ENCODE measurements at places on chromosomes 7 and 10. TPM values are rescaled to one million over a fixed set of nuclear protein-coding genes. Genes with fewer than 3 reads are reported as not detected.

- no peak overlapping the region for H3K27ac ChIP-seq
- no peaks in the 10 kb centered on the region for H3K36me3 ChIP-seq
- H3K4me3 ChIP-seq = no peak overlapping the region
- peaks cover 6% of the 10 kb centered on the region for H3K27me3 ChIP-seq
- no peak for DNase-seq
- no peaks in the 10 kb centered on the region for H3K4me1 ChIP-seq
Observed at GRCh38 chr10:1149793-1150637, 93.8 kb downstream of the WDR37 start.

DNA sequence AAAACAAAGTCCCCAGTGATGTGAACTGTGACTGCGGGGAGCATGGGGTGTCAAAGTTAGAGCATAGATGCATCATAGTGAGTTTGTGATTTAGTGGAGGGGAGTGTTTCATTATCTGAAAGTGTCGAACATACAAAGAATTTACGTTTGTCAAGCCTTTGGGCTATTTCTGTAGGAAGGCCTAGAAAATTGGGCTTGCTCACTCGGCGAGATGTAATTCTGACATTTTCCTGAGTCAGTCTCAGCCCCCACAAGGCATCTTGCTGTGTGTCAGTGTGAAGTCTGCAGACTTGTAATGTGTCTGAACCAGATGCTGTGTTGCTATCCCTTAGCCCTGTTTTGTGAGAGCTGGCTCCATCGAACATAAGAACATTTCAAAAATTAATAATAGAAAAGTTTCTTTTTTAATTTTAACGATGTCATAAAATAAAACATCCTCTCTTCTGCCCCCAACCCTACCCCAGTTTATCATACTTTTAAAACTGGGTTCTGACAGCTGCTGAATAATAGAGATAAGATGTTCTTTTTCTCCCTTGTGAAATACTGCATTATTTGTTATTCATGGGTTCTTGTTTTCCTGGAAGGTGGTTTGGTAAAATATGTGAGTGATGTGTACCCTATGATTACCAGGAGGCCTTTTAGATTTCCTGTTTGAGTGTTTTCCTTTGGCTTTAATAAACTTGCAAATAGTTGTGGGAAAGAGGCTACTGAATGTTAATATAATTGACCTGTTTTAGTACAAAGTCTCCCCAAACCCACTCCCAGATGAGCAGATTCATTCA is 207.4 kb downstream of the GPR158 start:
- DNase-seq = no peak
- H3K4me3 ChIP-seq = no peak overlapping the region
- H3K27me3 ChIP-seq = no peaks in the 10 kb centered on the region
- no peaks in the 10 kb centered on the region for H3K4me1 ChIP-seq
- H3K36me3 ChIP-seq = no peaks in the 10 kb centered on the region

DNA sequence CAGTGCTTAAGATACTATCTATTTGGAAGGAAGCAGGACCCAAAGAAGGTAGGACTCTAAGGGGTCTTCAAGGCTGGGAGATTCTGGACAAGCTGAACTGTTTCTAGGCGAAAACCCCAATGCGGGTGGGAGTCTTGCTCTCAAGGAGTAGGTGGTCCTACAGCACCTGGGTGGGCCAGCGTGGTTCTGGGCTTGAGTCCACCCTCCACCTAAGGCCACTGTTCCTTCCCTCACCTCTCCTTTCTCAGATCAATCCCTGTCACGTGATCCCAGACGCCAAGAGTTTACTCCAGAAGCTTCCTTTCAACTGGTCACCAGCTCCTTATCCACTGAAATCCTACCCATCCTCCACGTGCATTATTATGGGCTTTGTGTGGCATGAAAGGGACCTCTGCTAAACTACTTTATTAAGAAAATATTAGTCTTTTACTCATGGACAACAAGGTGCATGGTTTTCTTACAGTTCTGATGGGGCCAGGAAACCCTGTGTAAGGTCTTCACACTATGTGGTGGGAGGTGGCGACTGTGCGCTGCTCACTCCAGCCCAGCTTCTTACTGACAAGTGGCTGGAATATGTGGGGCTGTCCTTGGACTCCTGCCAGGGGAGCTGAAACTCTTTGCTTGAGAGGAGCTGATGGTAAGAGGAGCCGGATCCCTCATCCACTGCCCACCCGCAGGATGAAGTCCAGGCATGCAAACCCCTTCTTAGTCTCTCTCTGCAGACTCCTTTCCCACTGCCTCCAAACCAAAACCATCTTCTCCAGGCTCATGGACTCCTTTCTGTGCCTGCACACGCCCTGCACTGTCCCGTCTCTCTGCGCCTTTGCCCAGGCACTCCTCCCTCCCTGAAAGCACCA is 1.6 kb downstream of the ZNF746 start:
- peaks cover 43% of the 10 kb centered on the region for H3K36me3 ChIP-seq
- no peak overlapping the region for H3K27ac ChIP-seq
- no peaks in the 10 kb centered on the region for H3K27me3 ChIP-seq
- no peak for DNase-seq
- H3K4me1 ChIP-seq = peaks cover 24% of the 10 kb centered on the region

DNA sequence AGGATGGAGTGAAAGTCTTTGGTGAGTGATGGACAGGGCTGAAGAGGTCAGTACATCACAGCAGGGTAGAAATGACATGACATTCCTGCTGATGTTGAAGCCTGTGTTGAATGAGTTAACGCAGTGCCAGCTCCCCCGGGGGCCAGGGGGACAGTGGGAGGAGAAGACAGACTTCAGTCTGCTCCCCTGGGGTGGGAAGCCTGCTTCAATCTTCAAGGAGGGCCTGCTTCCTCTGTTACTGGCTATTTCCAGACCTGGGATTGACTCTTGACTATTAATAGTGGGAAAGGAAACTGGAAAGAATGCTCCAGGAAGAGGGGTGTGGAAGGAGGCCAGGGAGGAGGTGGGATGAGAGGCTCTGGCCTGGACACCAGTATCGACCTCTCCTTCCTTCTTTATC is 27.2 kb downstream of the PODXL start:
- H3K4me1 ChIP-seq = peaks cover 5% of the 10 kb centered on the region
- no peaks in the 10 kb centered on the region for H3K27me3 ChIP-seq
- DNase-seq = no peak
- no peak overlapping the region for H3K4me3 ChIP-seq
- no peak overlapping the region for H3K27ac ChIP-seq
- H3K36me3 ChIP-seq = no peaks in the 10 kb centered on the region

NPSR1 gene
- not detected for total RNA-seq

CPA2 gene
- not detected for total RNA-seq

Measured in activated B cell treated with CpG ODN at 0.5 μM for 24 hours (primary cell).